ENCODE measurements at places on chromosomes 16 and 17.
A peak's percentile ranks its signal among the peaks of the same experiment; 100 is the strongest.

DNA sequence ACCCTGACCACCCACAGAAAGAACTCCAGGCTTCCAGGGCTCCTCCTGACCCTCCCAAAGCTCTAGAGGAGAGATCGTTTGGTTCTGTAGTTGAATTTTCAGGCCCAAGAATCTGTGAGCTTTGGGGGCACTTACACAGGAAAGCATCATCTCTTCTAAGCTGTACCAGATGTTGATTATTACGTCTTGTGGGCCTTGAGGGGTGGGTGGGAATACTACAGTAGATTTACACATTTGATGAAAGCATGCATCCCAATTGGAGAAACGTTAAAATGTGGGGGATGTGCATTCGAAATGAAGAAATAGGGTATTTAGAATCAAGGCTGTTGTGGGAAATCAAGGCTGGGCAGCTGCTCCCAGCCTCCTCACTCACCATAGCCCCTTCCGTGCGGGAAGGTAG, 61.9 kb downstream of the MGAT5B start:
- no peak for DNase-seq

DNA sequence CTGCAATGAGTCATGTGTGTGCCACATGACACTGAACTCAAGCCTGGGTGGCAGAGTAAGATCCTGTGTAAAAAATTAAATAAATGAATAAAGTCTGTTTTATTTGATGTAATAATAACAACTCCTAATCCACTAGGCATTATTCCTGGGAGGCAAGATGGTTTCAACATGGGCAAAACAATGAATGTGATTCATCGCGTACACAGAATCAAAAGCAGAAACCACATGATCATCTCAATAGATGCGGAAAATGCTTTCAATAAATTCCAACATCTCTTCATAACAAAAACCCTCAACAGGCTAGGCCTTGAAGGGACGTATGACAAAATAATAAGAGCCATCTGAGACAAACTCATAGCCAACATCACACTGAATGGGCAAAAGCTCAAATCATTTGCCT, 195.4 kb downstream of the CDH11 start:
- DNase-seq: peak; percentile 5

DNA sequence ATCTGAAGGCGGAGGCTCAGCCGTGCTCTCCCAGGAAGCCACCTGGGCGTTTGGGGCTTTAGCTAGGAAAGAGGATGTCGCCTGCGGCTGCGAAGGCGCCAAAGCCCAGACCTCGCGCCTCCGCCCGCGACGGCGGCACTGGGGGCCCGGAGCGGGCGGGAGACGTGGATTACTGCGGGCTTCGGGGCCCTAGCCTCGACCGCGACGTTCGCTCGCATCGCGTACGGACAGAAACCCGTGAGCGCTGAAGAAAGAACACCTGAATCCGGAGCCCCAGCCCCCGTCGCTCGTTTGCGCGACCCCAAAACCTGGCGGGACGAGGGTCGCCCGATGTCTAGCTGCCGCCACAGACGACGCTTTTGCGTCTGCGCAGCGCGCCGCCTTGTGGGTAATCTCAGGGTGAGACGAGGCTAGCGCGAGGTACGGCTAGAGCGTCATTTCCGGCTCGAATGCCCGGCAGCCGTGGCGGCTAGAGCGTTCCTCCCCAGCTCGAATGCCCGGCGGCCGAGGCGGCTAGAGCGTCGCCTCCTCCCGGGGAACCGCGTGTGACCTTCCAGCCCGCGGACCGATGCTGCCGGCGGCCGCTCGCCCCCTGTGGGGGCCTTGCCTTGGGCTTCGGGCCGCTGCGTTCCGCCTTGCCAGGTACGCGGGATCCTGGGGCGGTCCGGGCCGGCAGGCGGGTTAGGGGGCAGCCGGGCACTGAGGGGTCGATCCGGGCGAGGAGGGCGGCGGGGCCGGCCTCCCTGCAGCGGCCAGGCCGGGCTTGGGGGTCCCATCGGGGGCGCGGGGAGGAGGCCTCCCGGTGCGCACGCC, at the start of gene MRPL12:
MRPL12 (plus strand) TSS at position 434 of the 813 bp plus-strand sequence; CDS start at position 569, 135 bp downstream.
- DNase-seq: peak; percentile 89

- DNase-seq: peak; percentile 90
These were observed 61.3 kb upstream of the SDK2 start for GRCh38 chr17:73705594-73705993.

DNA sequence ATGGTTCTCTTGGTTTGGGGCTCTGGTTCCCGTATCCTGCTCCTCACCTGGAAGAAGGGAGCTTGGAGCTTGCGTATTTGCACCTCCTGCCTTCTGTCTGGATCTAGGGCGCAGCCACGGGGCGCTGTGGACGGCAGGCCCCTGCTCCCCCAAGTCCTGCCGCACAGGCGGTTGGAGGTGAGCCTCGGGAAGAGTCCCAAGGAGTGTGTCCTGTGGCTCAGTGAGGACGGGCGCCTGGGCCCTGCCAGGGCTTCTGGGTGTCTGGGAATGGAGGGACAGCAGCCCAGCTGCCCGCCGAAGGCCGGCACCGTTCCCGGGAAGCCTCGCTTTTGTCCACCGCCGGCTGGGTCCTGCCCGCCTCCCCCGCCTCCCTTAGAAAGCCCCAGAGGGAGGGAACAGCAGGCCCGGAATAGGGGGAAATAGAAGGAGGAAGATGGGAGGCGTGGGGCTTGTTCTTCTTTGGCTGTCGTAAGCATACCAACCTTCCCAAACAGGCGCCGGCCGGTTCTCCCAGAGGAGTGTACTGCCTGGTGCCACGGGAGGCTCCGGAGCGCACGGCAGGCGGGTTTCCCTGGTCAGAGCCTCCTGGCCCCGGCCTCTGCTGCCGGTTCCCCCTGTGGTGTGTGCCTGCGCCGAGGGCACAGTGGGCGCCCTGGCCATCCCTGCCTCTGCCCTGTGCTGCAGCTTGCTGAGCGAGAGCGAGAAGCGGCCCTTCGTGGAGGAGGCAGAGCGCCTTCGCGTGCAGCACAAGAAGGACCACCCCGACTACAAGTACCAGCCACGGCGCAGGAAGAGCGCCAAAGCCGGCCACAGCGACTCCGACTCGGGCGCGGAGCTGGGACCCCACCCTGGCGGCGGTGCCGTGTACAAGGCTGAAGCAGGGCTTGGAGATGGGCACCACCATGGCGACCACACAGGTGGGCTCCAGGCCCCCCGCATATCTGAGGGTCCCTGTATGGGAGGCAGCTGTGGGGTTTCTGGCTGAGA, 1.8 kb downstream of the SOX8 start:
- DNase-seq: no peak

DNA sequence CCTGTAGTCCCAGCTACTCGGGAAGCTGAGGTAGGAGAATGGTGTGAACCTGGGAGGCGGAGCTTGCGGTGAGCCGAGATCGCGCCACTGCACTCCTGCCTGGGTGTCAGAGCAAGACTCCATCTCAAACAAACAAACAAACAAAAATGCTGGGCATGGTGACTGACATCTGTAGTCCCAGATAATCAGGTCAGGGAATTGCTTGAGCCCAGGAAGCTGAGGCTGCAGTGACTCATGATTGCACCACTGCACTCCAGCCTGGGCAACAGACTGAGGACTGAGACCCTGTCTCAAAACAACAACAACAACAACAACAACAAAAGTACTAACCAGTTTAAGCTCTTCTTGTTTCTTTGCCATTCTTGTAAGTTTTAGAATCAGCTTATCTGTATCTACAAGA, 383.0 kb upstream of the PMFBP1 start:
- peak; percentile 34 for DNase-seq

GRCh38 chr17:45868276-45868675, 23.6 kb downstream of the SPPL2C start:
- peak; percentile 57 for DNase-seq

DNA sequence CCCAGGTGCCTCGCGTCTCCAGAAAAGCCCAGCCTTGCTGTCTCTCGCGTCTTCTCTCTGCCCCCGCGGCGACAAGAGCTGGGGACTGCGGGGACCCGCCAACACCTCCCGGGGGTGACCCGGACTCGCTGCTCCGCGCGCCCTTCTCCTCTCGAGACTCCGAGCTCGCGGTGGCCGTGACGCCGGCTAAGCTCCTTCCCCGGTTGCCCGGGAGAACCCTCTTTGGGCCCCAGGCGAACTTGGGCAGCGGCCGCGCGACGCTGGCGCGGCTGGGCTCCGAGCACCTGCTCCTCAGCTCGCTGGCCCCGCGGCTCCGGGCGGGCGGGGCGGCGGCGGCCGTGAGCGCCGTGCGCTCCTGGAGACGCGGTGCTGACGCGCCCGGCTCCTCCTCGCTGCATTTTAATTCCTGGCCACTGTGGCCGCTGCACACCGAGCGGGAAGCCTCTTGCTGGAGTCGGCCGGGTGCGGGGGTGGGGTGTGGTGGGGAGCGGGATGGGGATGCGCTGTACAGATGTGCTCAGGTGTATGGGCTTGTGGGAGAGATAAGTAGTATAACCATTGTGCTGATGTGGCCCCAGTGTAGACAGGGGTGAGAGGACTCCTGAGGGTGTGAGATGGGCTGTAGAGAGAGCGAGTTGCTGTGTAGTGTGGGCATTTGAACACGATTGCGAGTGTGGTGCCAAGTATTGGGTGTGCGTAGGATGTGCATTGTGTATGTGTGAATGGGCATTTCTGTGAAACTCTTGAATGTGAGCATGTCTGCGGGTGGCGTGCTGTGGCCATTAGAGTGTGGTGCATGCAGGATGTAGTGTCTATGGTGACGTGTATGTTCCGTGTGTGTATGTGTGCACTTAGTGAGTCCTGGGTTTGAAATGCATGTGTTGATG, at the start of gene ASIC2:
ASIC2 (minus strand) TSS at position 315 of the 887 bp plus-strand sequence.
- DNase-seq: peak; percentile 14

GRCh38 chr17:19238167-19238505, 970 bp downstream of the EPN2 start:
- DNase-seq: no peak

GRCh38 chr17:29069526-29070041, 26.6 kb downstream of the PIPOX start:
- peak; percentile 6 for DNase-seq

- peak; percentile 90 for DNase-seq
These were observed 98.5 kb downstream of the ZNF778 start for GRCh38 chr16:89315791-89316581.

- no peak for DNase-seq
These were observed 26.4 kb downstream of the TMEM235 start for GRCh38 chr17:78257810-78258322.

DNA sequence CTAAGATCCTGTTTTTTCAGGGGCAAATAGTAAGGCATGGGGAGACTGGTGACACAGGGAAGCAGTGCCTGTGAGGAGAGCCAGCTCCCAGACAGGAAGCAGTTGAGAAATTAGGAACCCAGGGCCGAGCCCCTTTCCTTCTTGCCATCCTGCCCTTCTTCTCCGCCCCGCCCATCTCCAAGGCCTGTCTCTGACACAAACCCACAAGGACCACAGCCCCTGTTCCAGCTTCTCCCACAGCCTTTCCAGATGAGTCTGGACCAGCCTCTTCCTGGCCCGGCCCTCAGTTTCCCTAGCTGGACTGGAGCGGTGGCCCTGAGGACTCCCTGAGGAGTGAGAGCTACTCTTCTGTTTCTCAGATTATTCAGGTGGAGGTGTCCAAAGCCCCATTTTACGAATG, 9.9 kb downstream of the CCDC102A start:
- DNase-seq: no peak

DNA sequence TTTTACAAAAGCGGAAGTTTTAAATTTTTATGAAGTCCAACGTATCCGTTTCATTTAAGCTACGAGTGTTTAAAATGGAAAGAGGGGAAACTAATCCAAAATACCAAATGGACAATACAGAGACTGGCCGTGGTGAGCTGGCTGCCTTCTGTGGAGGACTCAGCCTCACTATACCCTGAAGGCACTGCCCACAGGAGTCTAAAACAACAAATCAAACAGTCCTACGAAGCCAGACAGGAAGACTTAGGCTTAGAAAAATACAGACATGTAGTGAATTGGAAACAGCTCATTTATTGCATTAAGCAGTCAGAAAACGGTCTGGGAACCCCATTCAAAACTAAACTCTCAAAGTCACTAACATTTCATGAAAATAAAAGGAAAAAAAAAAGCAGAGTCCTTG, 75.1 kb downstream of the CYTH1 start:
- no peak for DNase-seq

GRCh38 chr17:41773190-41773588, 13.3 kb downstream of the JUP start:
- DNase-seq: peak; percentile 86

DNA sequence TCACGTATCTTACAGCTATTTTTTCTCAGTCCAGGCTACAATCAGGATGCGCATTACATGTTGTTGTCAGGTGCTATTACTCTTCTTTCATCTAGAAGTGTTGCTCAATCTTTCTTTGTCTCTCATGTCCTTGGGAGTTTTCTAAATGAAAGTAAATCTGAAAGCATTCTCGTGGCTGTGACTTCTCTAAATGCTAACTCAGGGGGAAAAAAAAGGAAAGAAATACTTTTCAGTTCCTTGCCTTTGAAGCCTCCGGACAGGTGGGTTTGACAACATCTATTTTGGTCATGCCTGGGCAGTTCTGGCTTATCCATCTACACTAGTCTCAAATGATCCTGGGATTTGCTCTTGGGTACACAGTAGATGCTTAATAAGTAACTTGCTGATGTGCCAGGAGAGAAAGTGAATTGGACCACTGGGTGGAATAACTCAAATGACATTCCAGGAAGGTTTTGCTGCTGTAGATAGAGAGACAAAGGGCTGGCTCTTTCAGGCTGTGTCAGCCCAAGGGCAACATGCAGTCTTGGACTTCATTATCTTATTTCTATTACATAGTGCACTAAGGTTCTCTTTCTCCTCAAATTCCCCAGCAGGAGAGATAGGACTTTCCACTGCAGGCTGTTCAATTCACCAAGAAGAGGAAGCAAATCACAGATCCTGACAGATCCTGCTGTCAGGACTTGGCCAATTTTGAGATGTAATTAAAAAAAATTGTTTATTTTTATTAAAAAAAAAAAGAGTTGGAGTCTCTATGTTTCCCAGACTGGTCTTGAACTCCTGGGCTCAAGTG, 63.6 kb upstream of the NFAT5 start:
- DNase-seq: no peak

GRCh38 chr17:75739174-75739573, 17.9 kb downstream of the ITGB4 start:
- no peak for DNase-seq

GRCh38 chr17:64309710-64310109, 46.6 kb upstream of the TEX2 start:
- no peak for DNase-seq

DNA sequence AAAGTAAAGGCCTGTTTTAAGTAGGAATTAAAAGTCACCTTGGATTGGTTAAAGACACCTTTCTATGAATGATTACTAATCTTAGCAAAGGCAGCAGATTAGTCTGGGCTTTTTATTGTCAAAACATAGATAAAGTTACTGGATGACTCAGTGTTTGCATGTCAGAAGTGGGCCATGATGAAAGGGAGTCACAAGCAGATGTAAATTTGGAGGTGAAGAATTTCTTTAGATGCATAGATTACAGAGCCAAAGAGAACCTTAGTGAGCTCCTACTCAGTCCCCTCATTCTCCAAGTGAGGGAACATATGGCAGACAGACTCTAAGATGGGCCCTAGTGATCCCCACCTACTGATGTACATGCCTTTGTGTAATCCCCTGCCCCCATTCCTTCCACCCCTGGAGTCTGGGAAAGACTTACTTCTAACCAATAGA, 124.5 kb downstream of the HS3ST3A1 start:
- DNase-seq: peak; percentile 74

DNA sequence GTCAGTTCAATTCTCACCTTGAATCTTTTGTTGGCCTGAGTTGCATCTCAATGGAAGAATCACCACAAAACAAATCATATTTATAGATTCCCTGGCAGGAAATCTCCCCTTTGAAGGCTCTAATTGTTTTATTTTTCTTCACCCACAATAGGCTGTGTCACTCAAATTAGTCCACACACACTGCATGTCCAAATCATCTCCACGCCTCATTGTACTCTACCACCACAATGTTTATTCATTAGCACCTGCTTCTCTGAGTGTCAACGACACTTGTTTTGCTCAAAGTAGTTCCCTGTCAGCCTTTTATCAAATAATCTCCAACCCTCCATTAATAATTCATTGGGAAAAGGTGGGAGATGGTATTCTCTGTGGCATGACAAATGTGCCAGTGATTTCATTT, 164.3 kb downstream of the ABCC12 start:
- DNase-seq: no peak
